G401 (cell line): ENCODE measurements at places on chromosomes 3 and 15. TPM values are rescaled to one million over a fixed set of nuclear protein-coding genes. Genes with fewer than 3 reads are reported as not detected.

HIGD2B gene
- not detected in 2 replicates for total RNA-seq

GNAT1 gene
- not detected in 2 replicates for total RNA-seq

RAB27A gene
- 5.2 and 7.3 TPM in 2 replicates for total RNA-seq

DNA sequence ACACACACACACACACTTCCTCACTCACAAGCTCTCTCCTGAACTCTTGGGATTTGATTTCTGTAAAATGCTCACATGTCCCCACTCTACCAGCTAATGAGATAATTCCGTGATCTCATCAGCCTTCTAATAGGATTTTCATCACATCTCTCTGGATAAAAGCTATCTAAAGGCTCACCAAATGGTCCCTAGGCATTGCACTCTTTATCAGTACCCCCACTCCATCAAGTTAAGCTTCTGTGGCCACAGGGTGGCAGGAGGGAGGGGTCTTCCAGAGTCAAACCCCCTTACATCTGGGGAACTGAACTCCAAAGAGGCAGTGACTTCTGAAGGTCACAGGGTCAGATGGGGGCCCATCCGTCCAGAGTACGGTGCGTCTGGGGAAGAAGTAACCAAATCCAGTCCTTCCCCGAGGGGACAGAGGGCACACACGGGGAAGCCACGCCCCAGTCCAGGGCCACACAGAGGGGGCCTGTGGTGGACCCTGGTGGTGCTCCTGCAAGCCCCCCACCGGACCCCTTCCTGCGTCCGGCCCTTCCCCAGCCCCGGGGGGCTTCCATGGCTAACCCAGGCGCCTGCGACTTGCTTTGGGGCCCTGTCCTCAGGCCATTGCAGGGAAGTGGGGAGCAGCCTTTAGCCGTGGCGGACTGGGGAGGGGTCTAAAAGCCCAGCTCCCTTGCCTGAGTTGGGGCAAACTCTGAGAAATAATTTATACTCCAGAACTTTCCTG lies 25.5 kb downstream of the CPN2 start:
- DNase-seq: no peak

GRCh38 chr3:16124636-16125035 lies 49.8 kb upstream of the GALNT15 start:
- no peak for DNase-seq

- no peak for DNase-seq
Observed at GRCh38 chr15:57747206-57747896, 40.8 kb downstream of the POLR2M start.
